ENCODE measurements at places on chromosomes 1 and 21.

DNA sequence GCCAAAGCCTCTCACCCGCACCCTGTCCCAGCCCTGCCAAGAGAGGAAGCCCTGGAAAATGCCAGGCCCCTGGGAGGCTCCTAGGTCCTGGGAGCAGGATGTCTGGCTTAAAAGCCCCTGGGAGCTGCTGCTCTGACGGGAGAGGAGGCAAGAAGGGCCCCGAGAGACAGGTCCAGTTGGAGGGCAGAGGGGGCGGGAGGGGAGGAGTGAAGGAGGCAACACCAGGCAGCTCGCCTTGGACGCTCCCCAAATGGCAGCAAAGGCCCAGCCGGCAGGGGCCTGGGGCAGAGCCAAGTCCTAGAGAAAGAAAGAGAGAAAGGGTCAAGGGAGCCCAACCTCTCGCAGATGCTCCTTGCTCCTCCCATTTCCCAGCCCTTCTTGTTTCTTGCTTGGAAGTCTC lies 6.8 kb downstream of the ETV3L start:
- no peak for DNase-seq

GRCh38 chr1:209769171-209769904 lies 13.5 kb downstream of the TRAF3IP3 start:
- no peak for DNase-seq

DNA sequence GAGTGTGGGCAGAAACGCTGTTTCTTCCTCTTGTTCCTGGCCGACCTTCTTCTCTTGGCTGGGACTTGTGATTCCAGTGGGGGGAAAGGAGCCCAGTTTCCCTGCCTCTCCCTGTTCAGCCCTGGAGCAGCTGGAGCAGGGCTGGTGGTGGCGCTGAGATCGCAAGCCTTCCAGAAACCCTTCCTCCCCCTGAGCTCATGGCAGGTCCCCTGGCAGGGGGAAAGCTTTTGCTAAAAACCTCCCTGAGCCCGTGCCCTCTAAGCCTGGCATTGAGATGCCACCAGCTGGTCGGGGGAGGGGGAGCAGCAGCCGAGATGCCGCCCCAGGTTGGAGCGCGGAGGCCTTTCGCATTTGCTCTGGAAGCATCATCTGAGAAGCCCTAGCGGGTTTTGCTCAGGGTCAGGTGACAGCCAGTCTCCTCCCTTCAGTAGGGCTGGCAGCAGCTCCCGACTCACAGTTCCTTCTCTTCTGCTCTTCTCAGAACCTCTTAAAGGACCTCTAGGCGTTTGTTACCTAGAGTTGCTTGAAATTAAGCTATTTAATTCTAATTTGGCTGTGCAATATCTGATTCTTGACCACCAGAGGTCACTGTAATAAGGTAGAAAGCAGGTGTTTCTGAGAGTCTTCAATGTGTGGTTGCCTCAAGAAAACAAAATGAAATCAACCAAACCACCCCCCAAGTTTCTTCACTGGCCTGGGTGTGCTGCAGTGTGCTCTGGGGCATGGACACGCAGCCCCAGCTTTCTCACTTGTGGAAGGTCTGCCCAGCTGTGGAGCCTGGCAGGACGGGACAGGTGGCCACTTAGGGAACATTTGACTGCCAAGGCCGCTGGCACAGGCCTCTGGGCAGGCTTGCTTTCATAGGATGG lies 257.3 kb downstream of the CAMTA1 start:
- DNase-seq: no peak

GRCh38 chr1:219465212-219466093 lies 147.5 kb downstream of the ZC3H11B start:
- DNase-seq: no peak

GRCh38 chr1:52967666-52968065 lies 40.6 kb downstream of the SCP2 start:
- no peak for DNase-seq

GRCh38 chr1:22388671-22389450 lies 62.8 kb upstream of the ZBTB40 start:
- DNase-seq: peak; percentile 23

- no peak for DNase-seq
Observed at GRCh38 chr1:14390816-14391215, 207.7 kb upstream of the KAZN start.

DNA sequence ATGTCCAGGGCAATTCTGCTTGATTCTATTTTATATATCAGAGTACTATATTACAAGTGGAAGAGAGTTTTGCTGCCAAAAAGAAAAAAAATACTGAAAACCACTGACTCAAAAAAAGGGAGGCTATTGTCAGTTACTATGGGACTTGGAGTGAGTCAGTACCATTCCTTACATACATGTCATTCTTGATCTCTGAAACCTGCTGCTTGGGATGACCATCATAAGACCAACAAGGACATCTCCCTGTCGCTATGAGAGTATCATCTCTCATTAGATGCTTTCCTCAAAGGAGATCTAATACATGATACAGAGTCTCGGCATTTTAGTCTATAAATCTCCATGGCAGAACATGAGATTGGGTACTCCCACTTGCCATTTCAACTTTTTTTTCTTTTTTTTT lies 11.8 kb upstream of the INPP5B start:
- DNase-seq: peak; percentile 19

- no peak for DNase-seq
Observed at GRCh38 chr1:155952505-155952890, 11.1 kb downstream of the RXFP4 start.

- no peak for DNase-seq
Observed at GRCh38 chr1:30194741-30195423, 528.5 kb downstream of the MATN1 start.

DNA sequence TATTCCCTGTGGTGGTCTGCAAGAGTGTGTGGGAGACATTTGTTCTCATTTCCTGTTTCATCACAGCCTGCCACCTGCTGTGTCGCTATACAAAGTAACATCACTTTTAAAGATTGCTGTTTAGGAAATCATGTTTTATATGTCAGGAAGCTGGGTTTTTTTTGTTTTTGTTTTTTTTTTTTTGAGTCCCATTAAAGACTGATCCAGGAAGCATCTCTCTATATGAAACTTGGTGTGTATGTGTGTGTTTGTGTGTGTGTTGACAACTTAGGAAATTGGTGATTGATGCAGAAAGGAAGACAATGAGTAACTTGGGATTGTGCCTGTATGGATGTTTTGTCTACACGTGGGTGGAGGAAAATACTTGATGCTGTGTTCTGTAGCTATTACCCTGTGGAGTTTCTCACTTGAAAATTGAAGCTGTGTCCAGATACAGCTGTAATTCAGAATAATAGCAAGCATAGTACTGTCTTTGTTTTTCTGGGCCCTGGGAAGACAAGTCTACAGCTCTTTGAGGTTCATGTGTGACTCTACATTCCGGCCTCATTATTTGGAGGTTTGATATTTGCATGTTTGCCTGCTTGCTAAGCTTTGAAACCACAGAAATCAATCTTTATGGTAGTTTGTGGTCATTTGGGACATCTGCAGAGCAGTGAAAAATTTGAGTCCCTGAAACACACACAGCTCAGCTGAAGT lies 47.9 kb downstream of the LAMC1 start:
- no peak for DNase-seq

Data from keratinocyte (primary cell).